Stimulated activated CD8-positive, alpha-beta memory T cell treated with anti-CD3 and anti-CD28 coated beads, Interleukin-15, amount 100 ng/mL, for 24 hours (primary cell): ENCODE measurements at places on chromosomes 5 and 9.

GRCh38 chr9:123346026-123346425, 10.0 kb upstream of the CRB2 start:
- DNase-seq = no peak

- no peak for DNase-seq
Observed at GRCh38 chr9:131977109-131977838, 102.4 kb downstream of the MED27 start.

- DNase-seq = no peak
Observed at GRCh38 chr5:164487939-164488338, 982.5 kb downstream of the MAT2B start.

DNA sequence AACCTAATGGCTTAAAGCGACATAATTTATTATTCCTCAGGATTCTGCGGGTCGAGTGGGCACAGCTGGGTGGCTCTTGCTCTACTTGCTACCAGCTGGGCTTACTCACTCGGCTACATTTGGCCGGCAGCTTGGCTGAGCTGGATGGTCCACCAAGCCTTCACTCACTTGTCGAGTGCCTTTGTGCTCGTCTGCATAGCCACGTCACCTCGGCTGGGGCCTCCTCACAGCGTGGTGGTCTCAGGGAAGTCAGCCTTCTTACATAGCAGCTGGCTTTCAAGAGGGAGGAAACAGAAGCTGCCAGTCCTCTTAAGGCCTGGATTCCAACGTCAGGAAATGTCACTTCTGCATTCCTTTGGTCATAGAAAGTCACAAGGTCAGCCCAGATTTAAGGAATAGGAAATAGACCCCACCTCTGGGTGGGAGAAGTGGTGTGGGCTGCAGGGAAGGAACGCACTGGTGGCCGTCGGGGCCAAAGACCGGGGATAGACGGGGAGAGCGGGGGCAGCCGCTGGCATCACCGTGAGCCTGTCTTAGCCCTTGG, 75.1 kb upstream of the RUFY1 start:
- no peak for DNase-seq

GRCh38 chr5:107389130-107389774, 281.5 kb downstream of the EFNA5 start:
- no peak for DNase-seq

DNA sequence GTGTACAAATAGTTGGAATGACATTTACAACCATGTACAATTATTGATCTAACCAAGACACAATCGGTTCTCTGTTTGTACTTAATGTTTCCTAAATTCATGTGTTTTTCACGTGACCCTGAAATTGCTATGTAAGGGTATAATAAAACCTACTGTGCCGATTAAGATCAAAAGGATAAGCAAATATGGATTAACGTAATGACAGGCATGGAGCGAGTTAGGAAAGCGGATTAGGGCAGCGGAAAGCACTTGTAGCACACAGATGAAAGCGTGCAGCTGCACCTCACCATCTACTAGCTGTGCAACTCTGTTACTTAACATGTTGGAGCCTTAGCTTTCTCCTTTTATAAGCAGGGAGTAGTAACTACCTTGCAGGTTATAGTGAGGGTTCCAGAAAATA, 38.3 kb upstream of the ZFYVE16 start:
- DNase-seq = no peak

DNA sequence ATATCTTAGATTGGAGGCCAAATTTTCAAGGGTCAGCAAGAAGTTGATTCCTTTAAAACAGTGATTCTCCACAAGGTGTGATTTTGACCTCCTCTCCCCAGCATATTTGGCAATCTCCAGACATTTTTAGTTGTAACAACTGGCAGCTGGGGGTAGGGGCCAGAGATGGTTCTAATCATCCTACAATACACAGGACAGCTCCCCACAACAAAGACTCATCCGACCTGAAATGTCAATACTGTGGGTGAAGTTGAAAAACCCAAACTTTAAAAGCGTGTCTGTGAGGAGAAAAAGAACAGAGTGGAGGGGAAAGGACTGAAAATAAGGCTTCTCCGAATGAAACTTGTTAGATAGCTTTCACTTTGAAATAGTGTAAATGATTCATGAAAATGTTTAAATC, 10.0 kb upstream of the STRBP start:
- no peak for DNase-seq

DNA sequence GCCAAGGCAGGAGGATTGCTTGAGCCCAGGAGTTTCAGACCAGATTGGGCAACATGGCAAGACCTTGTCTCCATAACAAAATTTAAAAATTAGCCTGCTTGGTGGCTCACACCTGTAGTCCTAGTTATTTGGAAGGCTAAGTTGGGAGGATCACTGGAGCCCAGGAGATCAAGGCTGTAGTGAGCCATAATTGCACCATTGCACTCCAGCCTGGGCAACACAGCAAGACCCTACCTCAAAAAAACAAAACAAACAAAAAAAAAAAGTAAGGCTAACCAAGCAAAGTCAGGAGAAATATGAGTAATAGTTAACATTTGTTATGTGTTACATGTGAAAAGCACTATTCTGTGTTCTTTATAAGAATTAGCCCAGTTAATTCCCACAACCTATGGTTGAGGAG, 74.7 kb downstream of the FOXB2 start:
- DNase-seq = no peak

- no peak for DNase-seq
Observed at GRCh38 chr5:68303754-68304420, 88.3 kb downstream of the PIK3R1 start.

DNA sequence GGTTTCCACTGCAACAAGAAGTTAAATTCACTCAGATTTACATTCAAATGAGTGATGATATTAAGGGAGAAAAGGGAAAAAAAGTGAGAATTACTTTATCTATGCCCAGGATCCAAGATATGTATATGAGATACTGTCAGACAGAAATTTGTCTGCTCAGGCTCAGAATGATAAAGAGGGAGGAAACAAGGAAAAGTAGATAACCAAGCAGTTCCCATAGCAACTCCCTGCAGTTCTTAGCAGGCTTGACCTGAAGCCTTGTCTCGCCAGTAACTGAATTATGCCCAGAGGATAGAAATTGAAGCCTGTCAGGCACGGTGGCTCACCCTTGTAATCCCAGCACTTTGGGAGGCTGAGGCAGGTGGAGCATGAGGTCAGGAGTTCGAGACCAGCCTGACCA, 304.4 kb downstream of the TLE1 start:
- DNase-seq = no peak

GRCh38 chr5:148902478-148902877, 76.1 kb downstream of the ADRB2 start:
- DNase-seq = no peak

DNA sequence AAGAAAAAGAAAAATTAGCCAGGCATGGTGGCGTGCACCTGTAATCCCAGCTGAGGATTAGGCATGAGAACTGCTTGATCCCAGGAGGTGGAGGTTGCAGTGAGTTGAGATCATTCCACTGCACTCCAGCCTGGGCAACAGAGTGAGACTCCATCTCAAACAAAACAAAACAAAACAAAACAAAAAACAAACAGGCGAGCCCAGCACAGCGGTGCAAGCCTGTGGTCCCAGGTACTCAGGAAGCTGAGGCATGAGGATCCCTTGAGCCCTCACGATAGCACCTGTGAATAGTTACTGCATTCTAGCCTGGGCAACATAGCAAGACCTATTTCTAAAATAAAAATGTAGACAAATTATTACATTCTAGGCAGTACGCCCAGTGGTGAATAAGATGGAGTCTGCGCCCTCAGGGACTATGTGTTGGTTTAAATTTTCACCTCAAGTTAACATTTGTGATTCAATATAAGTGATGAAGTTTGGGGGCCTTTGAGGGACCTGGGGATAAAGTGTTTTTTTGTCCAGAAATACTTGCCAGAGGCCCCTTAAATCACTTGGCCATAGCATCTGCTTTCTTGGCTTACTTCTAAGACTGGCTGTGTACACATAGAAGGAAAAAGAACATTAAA, 3.4 kb upstream of the GAPVD1 start:
- DNase-seq = no peak

DNA sequence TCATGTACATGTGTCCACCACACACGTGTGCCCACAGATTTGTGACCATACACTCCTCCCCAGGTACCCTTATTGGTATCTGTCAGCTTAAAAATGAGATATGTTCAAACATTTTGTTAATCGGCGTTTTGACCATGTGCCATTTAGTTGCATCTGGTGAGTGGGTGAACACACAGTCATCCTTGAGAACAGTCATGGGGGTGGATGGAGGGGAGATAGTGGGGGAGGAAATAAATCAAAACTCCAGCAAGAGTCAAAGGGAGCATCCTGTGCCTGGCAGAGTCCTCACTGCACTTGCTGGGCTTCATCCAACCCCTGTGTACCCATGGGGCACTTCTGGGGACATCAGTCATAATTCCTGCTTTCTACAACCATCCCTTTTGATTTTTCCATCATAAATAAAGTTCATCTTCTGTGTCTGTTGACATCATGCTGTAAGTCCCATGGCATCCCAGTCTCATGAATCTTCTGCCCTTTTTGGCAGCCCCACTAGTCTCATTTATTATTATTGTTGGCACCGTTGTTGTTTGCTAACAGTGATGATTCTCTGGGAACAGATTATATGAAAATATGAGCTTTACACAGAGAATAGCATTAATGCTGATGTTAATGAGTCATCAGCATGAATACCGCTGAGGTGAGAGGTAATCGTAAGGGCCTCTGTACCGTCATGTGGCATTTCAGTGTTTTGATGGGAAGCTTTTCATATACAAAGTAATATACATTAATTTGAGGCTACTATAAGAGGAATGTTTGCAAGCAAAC, 24.4 kb upstream of the CLK4 start:
- no peak for DNase-seq

- no peak for DNase-seq
Observed at GRCh38 chr5:28914297-28914696, 1875.9 kb upstream of the CDH9 start.

- DNase-seq = no peak
Observed at GRCh38 chr5:158877124-158877581, 222.6 kb downstream of the EBF1 start.

- DNase-seq = no peak
Observed at GRCh38 chr5:75037106-75037505, 15.3 kb downstream of the GCNT4 start.

GRCh38 chr5:122030251-122030650, 47.8 kb downstream of the LOX start:
- no peak for DNase-seq

GRCh38 chr5:151686674-151687407, at the start of gene SPARC:
TSS of gene SPARC (minus strand) at chr5:151686915. CDS start at chr5:151676188, 10,727 bp downstream.
- no peak for DNase-seq

- no peak for DNase-seq
Observed at GRCh38 chr9:130478736-130479575, 34.2 kb downstream of the ASS1 start.

DNA sequence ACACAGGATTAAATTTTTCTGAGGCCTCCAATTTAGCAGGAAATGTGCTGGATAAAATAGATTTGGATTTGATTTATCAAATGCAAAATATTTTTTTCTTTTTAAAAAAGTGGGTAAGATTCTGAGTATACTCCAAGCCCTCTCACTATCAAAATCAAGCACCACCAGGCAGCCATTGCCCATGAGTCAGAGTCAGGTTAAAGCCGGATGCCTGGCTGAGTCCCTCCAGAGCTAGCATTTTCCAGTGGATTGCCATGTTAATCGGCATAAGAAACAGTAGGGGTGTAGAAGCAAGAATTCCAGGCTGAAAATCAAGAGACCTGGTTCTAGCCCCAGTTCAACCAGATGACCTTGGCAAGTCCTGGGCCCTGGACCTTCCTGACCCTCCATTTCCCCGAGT, 85.3 kb downstream of the FAM114A2 start:
- DNase-seq = no peak

GRCh38 chr5:111555760-111556159, 43.4 kb upstream of the STARD4 start:
- no peak for DNase-seq

DNA sequence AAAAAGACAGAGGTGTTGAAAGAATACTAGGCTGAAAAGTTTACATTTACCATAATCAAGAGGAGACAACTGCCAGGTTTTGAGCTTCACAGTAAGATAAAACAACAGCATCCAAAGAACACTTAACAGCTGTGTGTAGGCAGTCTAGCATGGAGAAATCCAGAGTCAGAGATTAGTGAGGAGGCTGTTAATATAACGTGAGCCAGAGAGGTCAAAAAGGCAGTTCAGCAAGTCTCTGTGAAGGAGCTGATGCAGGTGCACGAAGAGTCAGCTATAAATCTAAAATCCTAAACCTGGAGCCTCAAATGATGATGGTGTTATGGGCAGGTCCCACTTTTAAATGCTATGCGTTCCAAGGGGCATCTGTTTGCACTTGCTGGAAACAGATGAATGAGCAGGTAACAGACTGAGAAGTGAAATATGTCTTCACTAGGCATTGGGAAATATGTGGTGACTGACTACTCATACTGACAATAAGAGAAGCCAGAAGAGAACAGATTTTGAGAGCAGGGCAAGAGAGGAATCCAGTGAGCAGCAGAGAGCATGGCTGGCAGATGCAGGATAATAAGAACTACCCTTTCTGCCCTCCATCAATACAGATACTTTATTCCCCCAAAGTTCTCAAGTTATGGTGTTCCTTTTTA, 8.7 kb downstream of the APTX start:
- no peak for DNase-seq

DNA sequence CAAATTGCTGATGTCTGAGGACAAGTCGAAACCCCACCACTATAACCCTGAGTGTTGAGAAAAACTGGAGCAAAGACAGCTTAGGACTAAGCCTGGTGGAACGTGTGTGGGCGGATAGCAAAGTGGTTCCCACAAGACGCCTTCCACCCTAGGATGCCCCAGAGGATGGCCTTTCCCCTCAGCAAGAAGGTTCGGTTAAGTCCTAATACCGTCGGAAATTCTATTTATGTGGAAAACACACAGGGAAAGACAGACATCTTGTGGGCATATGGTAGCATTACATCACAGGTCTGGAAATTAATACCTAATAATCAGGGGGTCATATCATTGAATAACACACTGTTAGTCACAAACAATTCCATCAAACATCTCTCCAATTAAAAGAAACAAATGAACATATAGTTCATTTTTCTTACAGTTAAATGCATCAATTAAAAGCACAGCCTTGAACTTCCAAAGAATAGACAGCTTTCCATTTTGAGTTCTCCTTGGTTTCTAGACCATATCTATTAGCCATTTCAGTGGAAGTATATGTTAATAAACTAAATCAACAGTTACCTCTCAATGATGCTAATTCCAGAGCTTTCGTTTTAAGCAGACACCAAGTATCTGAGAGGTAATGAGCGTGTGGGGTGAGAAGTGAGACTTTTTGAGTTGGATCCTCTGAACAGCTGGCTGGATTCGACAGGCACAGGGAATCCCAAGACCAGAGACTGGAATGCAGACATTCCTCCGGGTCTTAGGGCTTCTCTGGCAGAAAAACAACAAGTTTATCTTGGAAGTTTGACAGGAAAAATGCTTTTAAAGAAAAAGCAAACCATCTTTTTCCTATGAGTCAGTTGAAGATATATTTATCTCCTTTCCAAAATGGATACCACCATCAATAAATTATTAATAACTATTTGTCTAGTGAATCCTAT, 2.9 kb upstream of the ICE1 start:
- no peak for DNase-seq

GRCh38 chr5:39570403-39571027, 145.7 kb upstream of the DAB2 start:
- DNase-seq = no peak

DNA sequence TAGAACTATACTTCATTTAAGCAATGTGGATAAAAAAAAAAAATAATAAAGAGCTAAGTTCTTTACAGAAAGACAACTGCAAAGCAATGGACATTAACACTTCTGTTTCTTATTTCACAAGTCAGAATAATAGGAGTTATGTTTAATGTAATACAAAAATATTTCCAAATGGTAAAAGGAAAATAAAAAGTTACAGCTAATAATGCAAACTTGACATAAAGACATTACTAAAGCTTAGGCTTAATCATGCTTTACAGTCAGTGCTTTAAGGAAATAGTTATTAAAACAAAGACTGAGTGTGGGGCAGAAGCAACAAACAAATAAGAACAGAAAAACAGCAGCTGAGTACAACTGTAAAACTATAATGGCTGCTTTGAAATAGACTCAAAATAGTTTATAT, 56.7 kb downstream of the ZFR start:
- no peak for DNase-seq
